NCI-H187 (cell line): ENCODE measurements at places on chromosomes 7 and 10.
A peak's percentile ranks its signal among the peaks of the same experiment; 100 is the strongest.

DNA sequence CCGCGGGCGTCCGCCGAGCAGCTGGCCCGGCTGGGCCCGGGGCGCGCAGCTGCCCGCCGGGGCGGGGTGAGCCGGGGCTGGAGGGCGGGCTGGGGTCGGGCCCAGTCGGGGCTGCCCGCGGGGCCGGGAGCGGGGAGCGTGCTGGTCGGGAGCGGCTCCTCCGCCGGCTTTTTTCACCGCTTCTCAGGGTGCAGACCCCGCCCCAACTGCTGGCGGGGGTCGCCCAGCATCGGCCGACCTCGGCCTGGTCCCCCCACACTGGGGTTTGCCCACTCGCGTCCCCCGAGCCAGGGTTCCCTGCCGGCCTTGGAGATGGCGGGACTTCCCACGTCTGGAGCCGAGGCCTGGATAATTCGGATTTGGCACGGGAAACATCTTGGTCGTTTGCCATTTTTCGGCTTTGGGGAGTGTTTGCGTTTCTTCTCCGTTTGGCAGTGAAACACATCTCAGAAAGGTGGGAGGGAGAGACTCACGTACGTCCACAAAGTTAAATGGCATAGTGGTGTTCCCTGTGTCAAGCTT, 432 bp downstream of the TMEM248 start:
- no peak for DNase-seq

GRCh38 chr10:44404741-44405437, 20.0 kb upstream of the CXCL12 start:
- no peak for DNase-seq

DNA sequence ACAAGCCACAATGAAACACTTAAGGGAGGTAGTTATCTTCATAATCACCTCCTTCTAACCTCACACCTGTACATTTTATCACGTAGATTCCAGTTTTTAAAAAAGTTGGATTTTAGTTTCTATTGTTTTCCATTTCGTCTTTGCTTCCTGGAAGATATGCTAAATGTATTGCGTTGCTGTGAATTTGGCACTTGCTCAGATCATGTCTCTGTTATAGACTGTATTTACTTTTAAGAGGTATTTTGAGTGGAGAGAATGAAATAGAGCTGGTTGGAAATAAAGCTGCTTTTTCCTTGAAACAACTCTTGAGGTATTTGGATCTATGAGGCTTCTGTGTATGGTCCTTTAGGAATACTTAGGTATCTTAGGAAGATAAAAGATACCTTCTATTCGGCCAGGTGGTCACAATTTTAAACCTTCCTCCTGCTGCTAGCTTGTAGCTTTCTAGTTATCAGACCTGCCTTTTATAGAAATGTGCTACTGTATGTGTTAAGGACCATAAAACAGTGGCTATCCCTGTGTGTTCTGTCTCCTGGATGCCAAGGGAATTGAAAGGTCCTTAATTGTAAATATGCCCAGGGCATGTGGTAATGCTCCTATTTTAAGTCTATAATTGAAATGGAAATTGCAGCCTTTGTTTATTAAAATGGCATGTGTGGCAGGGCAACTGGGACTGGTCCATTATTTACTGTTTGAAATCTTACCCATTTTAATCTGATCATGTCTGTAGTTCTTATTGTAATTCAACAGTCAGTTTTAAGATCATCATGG, 147.7 kb downstream of the SND1 start:
- no peak for DNase-seq

DNA sequence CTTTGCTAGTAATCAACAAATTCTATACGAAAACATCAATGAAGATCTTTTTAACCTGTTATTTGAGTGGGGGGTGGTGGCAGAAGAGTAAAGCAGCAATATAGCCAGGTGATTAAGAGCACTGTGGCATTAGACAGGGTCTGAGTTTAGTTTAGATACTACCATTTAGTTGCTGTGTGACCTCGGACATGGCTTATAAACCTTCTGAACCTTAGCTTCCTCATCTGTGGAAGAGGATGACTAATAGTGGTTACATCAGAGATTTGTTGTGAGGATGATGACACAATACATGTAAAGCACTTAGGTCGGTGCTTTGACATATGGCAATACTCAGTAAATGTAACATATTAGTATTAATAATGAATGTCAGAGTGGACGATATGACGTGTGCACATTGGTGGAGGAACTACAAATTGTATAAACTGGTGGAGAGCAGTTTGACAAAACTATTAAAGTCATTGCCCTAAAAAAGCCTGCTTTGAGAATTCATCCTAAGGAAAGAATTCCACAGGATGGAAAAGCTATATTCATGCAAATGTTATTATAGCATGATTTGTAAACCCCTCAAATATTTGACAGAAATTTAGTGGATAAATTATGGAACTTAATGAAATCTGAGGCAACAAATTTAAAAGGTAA, 24.3 kb downstream of the SPAG6 start:
- no peak for DNase-seq

- DNase-seq = no peak
Measured at GRCh38 chr7:143126146-143126545, 5.7 kb upstream of the PIP start.

DNA sequence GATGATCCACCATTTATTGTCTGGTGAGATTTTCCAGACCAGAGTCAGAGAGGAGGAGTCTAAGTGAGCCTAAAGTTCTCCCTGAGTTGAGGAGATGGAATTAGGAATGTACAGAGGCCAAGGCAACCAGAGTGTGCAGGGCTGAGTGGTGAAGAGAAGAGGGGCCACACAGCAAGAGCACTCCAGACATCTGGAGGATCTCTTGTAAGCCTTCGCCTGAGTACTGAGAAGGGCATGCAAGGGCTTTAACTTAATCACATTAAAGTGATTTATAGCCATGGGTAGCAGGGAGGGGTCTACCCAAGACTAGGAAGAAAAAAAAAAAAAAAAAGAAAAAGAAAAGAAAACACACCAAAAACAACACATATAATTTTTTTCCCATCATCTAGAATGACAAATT, 1190.4 kb downstream of the GATA3 start:
- no peak for DNase-seq

DNA sequence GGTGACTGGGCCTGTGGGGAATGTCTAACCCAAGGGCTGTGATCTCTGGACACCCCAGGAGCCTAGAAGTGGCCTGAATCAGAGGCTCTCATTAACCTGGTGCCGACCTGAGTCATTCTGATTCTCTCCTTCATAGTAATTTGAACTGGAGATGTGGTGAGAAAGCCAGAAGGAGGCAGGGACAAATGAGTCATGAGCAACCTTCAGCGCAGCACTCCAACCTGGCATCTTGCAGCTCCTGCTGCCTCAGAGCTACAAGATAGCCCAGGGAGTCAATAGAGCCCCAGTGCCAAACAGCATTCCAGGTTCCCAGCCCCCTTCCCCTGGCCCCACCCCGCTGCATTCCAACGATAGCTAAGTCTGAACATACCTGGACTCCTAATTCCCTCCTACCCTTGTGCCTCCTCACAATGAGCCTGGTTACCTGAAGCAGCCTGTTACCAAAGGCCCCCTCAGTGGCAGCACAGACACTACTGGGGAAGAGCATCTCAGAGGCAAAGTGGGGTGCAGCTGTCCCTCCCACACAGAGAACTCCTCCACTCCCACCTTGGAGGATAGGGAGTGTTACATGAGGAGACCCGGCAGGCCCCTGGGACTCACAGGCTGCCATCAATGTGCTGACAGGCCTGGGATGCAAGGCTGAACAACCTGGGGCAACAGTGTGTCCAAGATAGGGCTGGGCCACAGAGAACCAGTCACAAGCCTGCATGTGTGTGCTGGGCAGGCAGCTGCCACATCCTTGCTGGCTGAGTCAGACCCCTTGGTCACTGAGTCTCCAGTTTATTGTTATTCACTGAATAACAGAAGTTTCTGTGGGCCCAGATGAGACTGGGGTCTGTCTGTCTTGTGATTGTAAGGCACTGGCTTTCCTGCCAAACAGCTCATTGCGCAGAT, 76.8 kb upstream of the LEP start:
- no peak for DNase-seq

- DNase-seq = peak; percentile 39
Measured at GRCh38 chr7:103446049-103446520, at the start of gene SLC26A5. Gene SLC26A5 (minus strand): TSS chr7:103446207. CDS start chr7:103421514, 24,693 bp downstream.

DNA sequence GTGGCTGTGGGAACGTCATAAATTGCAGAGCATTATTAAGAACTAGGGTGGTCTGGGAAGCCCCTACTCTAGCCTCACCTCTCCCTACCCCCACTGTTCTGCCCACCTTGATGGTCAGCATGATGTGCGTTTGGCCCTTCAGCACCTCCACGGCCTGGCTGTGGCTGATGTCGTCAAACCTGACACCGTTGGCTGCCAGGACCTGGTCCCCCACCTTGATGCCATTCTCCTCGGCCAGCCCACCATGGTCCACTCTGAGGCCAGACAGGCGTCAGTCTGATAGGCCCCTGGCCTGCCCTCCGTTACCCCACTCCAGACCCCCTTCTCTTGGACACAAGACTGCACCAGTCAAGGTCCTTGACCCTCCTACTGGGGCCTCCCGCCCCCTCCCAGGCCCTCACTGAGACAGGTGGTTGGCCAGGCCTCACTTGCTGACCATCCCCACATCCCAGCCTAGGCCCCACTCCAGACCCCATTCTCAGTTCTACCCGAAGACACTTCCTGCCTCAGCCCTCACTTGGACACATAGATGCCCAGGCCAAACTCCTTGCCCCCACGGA, 9.2 kb downstream of the PDZD7 start:
- DNase-seq = no peak

DNA sequence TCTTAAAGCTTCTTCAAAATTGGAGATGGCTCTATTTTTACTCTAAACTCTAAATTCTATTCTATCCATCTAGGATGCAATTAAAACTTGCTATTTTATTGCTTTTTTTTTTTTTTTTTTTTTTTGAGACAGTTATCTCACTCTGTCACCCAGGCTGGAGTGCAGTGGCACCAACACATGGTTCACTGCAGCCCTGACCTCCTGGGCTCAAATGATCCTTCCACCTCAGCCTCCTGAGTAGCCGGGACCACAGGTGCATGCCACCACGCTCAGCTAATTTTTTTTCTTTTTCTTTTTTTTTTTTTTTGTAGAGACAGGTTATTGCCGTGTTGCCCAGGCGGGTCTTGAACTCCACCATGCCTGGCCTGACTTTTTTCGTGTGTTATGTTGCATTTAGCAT, 41.2 kb downstream of the DNAJC1 start:
- no peak for DNase-seq

DNA sequence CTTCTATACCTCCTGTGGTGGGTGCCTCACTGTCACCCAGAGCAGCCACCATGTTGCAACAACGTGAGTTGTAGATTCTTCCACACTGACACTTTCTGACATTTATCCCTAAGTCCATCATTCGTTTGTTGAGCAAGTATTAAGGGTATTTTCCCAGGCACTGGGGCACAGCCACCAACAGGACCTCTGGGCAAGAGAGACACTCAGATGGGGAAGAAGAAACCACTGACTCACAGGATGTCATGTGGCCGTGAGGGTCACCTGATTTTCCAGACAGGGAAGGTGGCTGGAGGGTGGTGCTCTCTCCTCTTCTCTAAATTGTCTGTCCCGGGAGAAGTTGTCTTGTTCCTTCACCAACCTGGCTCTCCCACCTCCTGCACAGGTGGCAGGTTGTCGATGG, 51.7 kb upstream of the PPIF start:
- DNase-seq = no peak

- no peak for DNase-seq
Measured at GRCh38 chr10:75495434-75496190, 64.2 kb downstream of the LRMDA start.

- DNase-seq = no peak
Measured at GRCh38 chr10:114276671-114277070, 37.6 kb downstream of the VWA2 start.

- DNase-seq = no peak
Measured at GRCh38 chr7:69388452-69389137, 209.7 kb upstream of the AUTS2 start.

- DNase-seq = no peak
Measured at GRCh38 chr10:120555842-120556532, 99.0 kb downstream of the PLPP4 start.

- DNase-seq = no peak
Measured at GRCh38 chr7:1883834-1884582, 213.9 kb downstream of the ELFN1 start.

DNA sequence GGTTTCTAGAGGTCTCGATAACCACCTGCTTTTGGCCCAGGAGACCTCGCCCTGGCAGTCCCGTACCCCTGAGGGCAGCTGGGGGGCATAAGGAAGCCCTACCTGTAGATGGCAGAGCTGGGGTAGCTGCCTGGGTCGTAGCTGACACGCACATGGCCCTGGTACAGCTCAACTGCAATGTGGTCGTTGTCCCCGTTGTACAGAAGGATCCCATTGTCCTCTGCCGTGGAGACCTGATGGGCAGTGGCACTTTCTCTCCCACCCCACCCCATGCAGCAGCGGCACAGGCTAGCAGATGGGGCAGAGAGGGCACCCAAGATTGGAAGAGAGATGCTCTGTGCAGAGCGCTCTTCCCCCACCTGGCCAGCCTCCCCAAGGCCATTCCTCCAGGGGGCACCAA, 172.5 kb downstream of the LCOR start:
- no peak for DNase-seq

- DNase-seq = no peak
Measured at GRCh38 chr10:33193701-33194521, 140.6 kb downstream of the NRP1 start.

- no peak for DNase-seq
Measured at GRCh38 chr7:96992192-96993005, 13.0 kb upstream of the DLX6 start.

- DNase-seq = no peak
Measured at GRCh38 chr7:85204496-85204895, 17.6 kb upstream of the SEMA3D start.

- no peak for DNase-seq
Measured at GRCh38 chr7:89133357-89133756, 337.8 kb upstream of the TEX47 start.
